SJSA1 (cell line): ENCODE measurements at places on chromosomes 2 and 18.

GRCh38 chr2:152084076-152084475, 14.8 kb downstream of the CACNB4 start:
- no peaks in the 10 kb centered on the region for H3K27me3 ChIP-seq
- H3K27ac ChIP-seq: no peak overlapping the region
- DNase-seq: no peak
- no peaks in the 10 kb centered on the region for H3K36me3 ChIP-seq
- no peak overlapping the region for H3K4me3 ChIP-seq
- H3K4me1 ChIP-seq: no peaks in the 10 kb centered on the region

- no peaks in the 10 kb centered on the region for H3K36me3 ChIP-seq
- H3K27ac ChIP-seq: no peak overlapping the region
- DNase-seq: peak; percentile 38
- H3K4me3 ChIP-seq: peak overlapping the region; percentile 53
- no peaks in the 10 kb centered on the region for H3K27me3 ChIP-seq
- H3K4me1 ChIP-seq: peaks cover 7% of the 10 kb centered on the region
Measured at GRCh38 chr2:25251422-25252273, 83.3 kb upstream of the POMC start.

- H3K36me3 ChIP-seq: no peaks in the 10 kb centered on the region
- H3K4me3 ChIP-seq: peak overlapping the region; percentile 27
- DNase-seq: no peak
- H3K27me3 ChIP-seq: peaks cover 53% of the 10 kb centered on the region
- no peak overlapping the region for H3K27ac ChIP-seq
Measured at GRCh38 chr2:20667151-20667530, 197 bp downstream of the GDF7 start.

DNA sequence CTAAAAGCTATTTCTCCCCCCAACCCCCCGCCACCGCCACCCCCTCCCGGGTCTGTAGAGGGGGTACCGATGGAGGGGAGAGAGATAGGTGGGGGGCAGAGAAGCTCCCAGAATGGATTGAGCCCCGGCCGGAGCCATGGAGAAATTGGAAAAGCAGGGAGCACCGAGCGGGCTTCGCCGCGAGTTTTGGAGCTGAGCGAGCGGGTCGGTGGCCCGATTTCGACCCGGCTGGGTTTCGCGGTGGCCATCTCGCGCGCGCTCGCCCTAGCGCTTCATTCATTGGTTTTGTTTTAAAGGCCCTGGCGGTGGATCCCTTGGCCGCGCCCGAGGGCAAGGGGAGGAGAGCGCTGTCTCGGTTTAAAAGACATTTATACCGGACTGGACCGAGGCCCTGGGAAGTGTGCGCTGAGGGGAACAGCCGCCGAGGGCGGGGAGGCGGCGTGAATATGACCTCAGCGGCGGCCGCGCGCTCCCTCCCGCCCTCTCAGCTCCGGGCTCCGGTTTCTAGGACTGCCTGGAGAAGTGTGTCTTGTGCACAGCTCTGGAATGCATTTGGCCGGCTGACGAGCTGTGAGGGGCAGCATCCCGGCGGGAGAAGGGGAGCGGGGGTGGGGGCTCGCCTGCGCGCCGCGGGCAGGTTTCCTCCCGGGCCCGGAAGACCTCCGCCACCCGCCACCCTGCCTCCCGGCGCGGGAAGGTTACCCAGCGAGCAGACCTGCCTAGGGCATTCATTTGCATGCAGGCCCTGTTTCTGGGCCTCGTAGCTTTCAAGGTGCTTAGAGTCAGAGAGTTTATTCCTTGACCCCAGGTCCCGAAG, 1.7 kb upstream of the SMAD7 start:
- H3K36me3 ChIP-seq: peaks cover 35% of the 10 kb centered on the region
- DNase-seq: peak; percentile 89
- H3K27me3 ChIP-seq: no peaks in the 10 kb centered on the region
- H3K27ac ChIP-seq: peak overlapping the region; percentile 95
- peaks cover 53% of the 10 kb centered on the region for H3K4me1 ChIP-seq
- H3K4me3 ChIP-seq: peak overlapping the region; percentile 51

- H3K4me3 ChIP-seq: no peak overlapping the region
- no peak for DNase-seq
- peaks cover 36% of the 10 kb centered on the region for H3K4me1 ChIP-seq
- H3K27me3 ChIP-seq: no peaks in the 10 kb centered on the region
- H3K27ac ChIP-seq: no peak overlapping the region
- peaks cover 13% of the 10 kb centered on the region; the same call in 1 of the 2 replicates for H3K36me3 ChIP-seq
Measured at GRCh38 chr2:85308896-85309555, 18.8 kb downstream of the TGOLN2 start.

GRCh38 chr2:26847307-26847654, 651 bp upstream of the DPYSL5 start:
- no peaks in the 10 kb centered on the region for H3K36me3 ChIP-seq
- H3K27me3 ChIP-seq: peaks cover 75% of the 10 kb centered on the region
- H3K4me3 ChIP-seq: no peak overlapping the region
- peaks cover 19% of the 10 kb centered on the region for H3K4me1 ChIP-seq

DNA sequence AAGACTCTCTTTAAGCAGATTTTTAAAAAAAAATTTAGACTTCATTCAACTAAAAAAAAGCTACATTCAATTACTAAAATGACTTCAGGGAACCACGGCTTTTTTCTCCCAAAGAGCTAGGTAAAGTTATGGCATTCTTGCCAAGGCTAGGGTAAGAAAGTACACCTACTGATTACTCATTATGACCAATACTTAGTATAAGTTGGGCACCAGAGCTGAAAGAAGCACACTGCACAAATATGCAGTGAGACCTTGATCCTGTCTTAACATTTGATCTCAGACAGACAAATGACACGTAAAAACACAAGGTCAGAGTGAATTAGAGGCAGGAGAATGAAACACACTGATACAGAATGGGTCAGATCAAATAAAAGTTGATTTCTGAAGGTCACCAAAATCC, 88.7 kb downstream of the THADA start:
- no peaks in the 10 kb centered on the region for H3K27me3 ChIP-seq
- no peak overlapping the region for H3K4me3 ChIP-seq
- no peak for DNase-seq
- no peaks in the 10 kb centered on the region; the same call in 1 of the 2 replicates for H3K4me1 ChIP-seq

- no peaks in the 10 kb centered on the region for H3K27me3 ChIP-seq
- H3K36me3 ChIP-seq: no peaks in the 10 kb centered on the region
- DNase-seq: no peak
Measured at GRCh38 chr2:184577743-184578142, 20.6 kb upstream of the ZNF804A start.

DNA sequence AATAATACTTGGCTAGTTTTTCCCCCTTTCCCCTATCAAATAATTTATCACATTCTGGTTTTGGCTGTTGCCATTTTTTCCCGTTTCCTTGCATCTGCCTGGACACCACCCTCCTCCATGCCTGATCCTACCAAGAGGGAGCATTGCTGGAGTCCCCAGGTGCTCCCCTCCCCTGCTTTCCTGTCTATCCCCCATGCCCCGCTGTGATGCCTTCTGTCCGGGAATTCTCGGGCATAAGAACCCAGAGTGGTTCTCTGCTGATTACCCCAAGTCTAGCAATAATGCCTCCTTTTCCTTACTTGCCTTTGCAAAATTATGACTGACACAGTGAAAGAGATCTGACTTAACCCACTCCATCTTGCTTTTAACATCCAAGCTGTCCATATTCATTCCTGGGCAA, 248.0 kb upstream of the PXDN start:
- DNase-seq: no peak
- peaks cover 39% of the 10 kb centered on the region for H3K4me1 ChIP-seq
- no peaks in the 10 kb centered on the region for H3K27me3 ChIP-seq
- no peak overlapping the region for H3K4me3 ChIP-seq
- no peak overlapping the region for H3K27ac ChIP-seq
- no peaks in the 10 kb centered on the region for H3K36me3 ChIP-seq

- no peaks in the 10 kb centered on the region for H3K27me3 ChIP-seq
- 0 out of 2 replicates have a peak overlapping the region, but pooled peaks have one; percentile 12 for H3K27ac ChIP-seq
- no peak for DNase-seq
- H3K4me3 ChIP-seq: no peak overlapping the region
- peaks cover 26% of the 10 kb centered on the region for H3K36me3 ChIP-seq
- peaks cover 20% of the 10 kb centered on the region for H3K4me1 ChIP-seq
Measured at GRCh38 chr2:69624611-69625010, 18.9 kb downstream of the AAK1 start.

- H3K36me3 ChIP-seq: no peaks in the 10 kb centered on the region
- no peaks in the 10 kb centered on the region for H3K27me3 ChIP-seq
- no peak for DNase-seq
- no peak overlapping the region for H3K27ac ChIP-seq
- no peaks in the 10 kb centered on the region for H3K4me1 ChIP-seq
Measured at GRCh38 chr2:10762651-10763460, 41.4 kb downstream of the ATP6V1C2 start.

GRCh38 chr2:236632295-236633218, 62.9 kb downstream of the ACKR3 start:
- no peaks in the 10 kb centered on the region for H3K36me3 ChIP-seq
- H3K27ac ChIP-seq: no peak overlapping the region
- H3K4me1 ChIP-seq: no peaks in the 10 kb centered on the region
- no peak for DNase-seq
- H3K4me3 ChIP-seq: no peak overlapping the region
